ENCODE measurements at places on chromosomes 2 and 18.

DNA sequence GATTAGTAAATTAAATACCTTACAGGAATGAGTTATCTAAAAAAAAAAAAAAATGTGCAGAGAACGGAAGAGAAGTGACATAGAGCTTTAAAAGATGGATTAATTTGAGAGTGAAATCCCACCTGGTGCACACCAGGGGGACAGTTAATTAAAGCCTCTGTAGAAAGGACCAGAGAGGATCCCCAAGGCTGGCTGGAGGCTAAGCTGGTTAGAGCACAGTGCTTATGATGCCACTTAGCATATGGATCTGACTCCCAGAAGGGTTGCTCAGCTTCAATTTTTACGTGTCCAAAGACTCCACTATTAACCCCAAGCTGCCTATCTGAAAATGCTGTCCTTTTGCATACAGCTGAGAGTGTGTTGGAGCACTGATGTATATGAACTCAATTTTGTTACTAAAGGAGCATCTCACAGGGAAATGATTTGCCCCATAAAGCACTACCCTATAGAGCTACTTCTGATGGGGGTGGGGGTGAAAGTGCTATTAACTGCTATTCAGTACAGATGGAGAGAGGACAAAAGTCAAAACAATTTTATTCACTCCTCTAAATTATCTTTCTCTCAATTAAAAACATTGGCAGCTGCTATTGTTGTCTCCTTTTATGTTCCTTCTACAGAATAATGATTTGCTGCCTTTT lies 15.2 kb upstream of the SLC8A1 start:
- DNase-seq = no peak

GRCh38 chr2:72864500-72864899 lies 22.7 kb upstream of the SPR start:
- no peak for DNase-seq

- DNase-seq = no peak
These were observed 31.5 kb downstream of the USP34 start for GRCh38 chr2:61439241-61440002.

DNA sequence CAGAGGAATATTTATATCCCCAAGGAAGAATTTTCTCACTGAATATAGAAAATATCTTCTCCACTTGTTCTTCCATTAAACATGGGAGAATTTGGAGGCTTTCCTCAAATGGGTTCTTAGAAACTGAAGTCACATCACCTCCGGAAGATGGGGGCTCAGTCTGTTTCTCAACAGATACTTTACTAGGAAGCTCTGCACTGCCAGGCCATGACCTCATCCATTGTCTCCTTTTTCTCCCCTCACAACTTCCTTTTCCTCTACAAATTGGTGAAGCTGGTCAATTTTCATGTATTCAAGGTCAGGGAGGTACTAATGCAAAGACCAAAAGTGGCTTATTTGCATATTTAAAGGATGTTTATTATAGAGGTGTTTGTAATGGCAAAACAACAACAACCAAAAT lies 173.1 kb downstream of the RNF152 start:
- no peak for DNase-seq

DNA sequence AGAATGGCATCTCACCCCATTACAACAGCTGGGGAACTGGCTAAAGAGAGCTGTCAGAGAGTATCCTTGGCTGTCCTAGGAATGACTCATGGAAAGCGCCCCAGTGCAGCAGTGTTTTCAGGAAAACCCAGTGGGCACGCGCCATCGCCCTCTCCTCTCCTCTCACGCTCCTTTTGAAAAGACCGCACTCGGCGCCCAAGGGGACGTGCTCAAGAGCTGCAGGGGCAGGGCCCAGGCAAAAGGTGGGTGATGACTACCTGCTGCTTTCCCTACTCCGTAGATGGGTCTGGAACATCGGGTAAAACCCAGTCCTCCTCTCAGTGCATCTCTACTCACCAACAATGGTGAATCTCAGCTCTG lies 68.1 kb downstream of the EMILIN2 start:
- no peak for DNase-seq

Measured in neural crest cell (in vitro differentiated cells).